ENCODE measurements at places on chromosomes 12 and 14.

DNA sequence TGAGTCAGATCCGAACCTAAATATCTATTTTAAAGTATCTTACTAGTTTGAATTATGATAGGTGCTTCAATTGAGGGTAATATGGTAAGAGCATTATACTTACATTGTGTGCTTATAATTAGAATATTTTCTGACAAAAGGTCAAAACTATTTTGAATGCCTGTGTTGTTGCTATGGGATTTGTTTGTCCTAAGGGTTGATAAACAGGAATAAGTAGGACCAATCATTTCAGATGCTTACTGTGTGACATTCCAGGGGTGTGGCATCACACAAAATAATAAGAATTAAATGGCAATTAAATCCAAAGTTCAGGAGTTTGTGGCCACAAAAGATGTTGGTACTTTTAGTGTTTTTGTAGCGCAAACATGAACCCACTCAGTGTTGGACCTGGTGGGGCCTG, 256.2 kb upstream of the DDHD1 start:
- no peak for DNase-seq

DNA sequence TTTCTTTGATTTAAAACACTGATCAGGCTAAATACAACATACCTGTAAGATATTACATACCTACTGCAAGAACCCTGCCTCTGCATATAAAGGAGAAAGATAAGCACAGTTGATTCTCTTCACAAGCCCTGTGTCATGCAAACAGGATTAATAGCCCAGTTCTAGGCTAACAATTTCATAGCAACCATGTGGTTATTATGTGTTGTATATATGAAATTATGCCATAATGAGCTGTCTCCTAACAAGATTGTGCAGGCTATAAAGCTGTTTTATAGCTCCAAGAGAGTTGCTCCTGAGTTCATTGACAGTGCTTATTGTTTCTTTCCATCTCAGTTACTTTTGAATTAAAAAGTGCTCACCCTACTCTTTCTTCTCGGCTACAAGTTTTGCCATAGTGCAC, 609.3 kb downstream of the DIO2 start:
- no peak for DNase-seq

DNA sequence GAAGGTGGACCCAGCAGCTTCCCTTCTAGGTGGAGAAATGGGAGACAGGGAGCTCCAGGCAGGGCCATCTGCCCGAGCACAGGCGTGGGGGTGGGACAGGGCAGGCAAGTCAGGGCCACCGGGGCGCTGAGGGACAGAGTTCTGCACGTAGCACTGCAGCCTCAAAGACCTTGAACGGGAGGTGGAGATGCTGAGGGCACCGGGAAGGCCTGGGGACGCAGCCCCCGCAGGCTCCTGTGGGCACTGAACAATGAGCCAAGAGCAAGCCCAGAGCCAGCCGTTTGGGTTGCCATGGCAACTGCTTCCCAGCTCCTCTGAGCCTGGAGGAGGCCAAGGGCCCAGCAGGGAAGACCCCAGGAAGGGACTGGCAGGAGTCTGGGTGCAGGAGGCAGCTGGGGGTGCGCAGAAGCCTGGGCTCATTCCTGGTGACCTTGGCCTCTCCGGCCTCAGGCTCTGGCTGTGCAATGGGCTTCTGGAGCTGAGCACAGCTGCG, 3.4 kb downstream of the LBHD2 start:
- no peak for DNase-seq

DNA sequence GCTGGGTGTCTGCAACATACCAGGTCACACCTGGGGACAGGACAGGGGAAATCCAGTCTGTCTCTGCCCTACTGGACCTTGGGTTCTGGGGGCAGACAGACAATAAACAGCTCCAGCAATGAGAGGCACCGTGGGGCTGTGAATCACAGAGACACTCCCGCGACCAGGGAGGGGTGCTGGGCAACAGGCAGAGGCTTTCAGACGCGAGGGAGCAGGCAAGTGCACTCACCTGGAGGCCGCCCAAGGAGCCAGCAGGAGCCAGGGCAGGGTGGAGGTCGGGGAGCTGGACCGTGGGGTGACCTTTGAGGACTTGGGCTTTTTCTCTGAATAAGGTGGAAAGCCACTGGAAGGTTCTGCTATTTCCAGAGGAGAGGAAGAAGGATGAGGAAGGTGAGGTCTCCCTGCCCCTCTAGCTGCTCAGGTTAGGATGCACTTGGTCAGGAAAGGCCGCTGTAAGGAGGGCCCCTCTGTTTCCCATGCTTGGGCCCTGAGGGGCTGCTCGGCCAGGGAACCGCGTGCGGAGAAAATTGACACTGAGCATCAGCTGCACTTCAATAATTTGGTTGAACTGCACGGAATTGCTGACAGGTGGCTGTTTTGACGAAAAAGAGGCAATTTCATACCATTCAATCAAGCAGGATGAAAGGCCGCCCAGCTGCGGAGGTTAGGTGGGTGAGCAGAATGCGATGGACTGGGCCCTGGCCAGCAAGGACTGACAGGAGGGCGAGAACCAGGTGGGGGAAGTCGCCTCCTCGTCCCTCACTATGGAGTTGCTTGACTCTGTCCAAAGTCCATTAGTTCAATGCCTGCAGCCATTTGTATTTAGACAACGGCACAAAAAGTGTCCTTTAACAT, 42.2 kb downstream of the JAG2 start:
- no peak for DNase-seq

GRCh38 chr14:100577321-100577985, 9.8 kb downstream of the BEGAIN start:
- no peak for DNase-seq

GRCh38 chr12:64452559-64453329, 824 bp downstream of the TBK1 start:
- peak; percentile 55 for DNase-seq

DNA sequence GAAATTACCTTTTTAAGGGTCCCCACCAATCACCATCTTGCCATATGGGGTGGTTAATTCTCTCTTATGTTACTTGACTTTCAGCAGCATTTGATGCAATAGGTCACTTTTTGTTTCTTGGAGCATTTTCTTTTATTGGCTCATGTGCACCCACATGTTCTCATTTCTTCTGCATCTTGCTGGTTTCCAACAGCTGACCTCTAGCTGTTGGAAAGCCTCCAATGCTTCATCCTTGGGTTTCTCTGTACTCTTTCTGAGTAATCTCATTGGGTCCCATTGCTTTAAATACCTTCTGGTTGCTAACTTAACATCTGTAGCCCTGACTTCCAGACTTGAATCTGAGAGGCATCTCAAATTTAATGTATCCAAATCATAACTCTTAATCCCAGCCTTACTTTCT, 116.8 kb downstream of the CRADD start:
- DNase-seq, result no peak

DNA sequence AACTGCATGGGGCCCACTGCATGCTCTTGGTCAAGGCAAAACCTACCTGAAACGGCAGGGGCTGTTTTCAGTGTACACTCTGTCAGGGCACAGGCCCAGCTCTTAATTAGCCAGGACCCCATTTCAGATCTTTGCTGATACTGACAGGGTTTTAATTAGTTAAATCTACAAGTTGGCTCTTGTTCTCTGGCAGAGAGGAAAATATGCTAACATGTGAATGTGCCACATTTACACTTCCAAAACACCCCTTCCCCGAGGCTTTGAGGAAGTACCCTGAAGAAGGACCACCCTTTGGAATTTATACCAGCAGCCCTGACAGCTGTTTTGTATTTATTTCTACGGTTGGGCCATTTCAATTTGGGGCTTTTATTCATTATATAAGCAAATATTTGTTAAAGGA, 66.3 kb downstream of the OTX2 start:
- no peak for DNase-seq

GRCh38 chr12:78208092-78208491, 377.4 kb downstream of the NAV3 start:
- DNase-seq, result no peak

- no peak for DNase-seq
These were observed 72.8 kb downstream of the SPATS2 start for GRCh38 chr12:49440035-49440434.

GRCh38 chr14:76550534-76550933, 174.6 kb downstream of the ESRRB start:
- DNase-seq, result no peak

GRCh38 chr14:65377576-65377975, 35.0 kb upstream of the FUT8 start:
- DNase-seq, result no peak

- DNase-seq, result peak; percentile 65
These were observed 89.6 kb downstream of the DAAM1 start for GRCh38 chr14:59278111-59278510.

GRCh38 chr12:32651956-32652210, 27.2 kb upstream of the DNM1L start:
- DNase-seq, result no peak

DNA sequence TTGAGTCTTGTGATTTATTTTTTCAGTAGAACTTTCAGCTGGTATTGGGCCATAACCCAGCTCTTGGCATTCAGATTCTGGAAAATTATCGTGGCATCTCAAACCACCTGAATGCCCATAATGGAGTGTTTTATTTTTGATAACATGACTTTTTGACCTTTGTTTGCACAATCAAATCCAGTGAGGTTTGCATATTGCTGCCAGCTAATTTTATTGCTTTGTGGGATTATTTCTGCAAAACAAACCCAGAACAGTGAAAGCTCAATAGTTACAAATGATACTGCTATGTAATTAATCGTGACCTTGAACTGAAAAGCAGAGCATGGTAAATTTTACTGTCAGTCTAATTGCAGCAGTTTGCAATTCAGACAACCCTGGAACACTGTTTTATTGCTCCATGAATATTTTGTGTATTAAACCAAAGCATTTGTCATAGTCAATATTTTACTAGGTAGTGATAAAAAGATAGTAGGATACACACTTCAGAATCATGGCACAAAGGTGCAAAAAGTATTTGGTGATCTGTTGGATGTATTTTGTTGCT, 255.2 kb upstream of the NAV3 start:
- no peak for DNase-seq

DNA sequence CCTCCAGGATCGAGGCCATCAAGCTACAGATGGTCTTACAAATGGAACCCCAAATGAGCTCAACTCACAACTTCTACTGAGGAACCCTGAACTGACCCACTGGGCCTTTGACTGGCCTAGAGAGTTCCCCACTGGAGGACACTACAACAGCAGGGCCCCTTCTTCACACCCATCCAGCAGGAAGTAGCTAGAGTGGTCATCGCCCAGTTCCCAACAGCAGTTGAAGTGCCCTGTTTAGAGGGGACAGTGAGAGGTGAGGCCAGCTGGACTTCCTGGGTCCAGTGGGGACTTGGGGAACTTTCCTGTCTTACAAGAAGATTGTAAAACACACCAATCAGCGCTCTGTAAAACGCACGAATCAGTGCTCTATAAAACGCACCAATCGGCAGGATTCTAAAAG, 247.9 kb upstream of the BTG1 start:
- no peak for DNase-seq

- no peak for DNase-seq
These were observed 76.4 kb downstream of the GPATCH2L start for GRCh38 chr14:76228138-76228537.
